ENCODE measurements at places on chromosomes 3 and 15. TPM values are rescaled to one million over a fixed set of nuclear protein-coding genes. Genes with fewer than 3 reads are reported as not detected.

DNA sequence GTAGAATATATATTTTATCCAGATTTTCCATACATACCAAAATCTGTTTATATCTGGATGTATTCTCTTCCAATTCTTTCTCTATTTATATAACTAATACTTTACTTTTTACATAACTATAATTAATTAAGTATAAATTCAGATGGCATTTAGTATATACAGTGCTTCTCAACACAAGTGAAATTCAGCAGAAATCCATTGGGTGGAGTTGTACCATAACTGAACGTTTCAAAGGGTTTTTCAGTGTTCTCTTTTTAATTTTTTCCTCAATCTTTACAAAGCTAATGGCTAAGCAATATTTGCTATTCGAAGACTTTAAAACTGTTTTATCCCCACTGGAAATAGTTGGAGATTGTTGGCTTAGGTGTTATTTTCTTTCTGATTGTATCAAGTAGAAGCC is 13.9 kb upstream of the ZBBX start:
- DNase-seq: no peak

GRCh38 chr3:13173186-13173585 is 100.0 kb upstream of the IQSEC1 start:
- no peak for DNase-seq

GRCh38 chr3:31265646-31266428 is 266.9 kb upstream of the STT3B start:
- DNase-seq: no peak

The FRMD5 gene
- total RNA-seq: 0.12 TPM

The CCR3 gene
- total RNA-seq: 2.0 TPM

The KLF15 gene
- total RNA-seq: not detected
